ENCODE measurements at places on chromosomes 13 and 19.

DNA sequence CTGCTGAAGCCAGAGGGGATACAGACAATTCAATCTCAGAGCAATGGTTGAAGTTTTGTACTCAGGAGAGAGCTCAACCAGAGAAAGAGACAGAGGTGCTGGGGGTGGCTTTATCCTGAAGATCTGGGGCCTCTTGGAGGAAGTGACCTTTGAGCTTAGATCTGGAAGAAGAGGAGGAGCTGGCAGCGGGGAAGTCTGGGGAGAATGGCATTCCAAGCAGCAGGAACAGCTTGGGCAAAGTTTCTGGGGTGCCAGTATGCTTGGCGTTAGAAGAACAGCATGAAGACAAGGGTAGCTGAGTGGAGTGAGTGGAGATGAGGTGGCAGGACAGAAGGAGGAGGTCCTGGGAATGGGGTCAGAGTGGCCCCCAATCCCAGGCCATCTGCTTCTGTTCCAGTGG lies 11.3 kb downstream of the MAST3 start:
- no peak for DNase-seq

DNA sequence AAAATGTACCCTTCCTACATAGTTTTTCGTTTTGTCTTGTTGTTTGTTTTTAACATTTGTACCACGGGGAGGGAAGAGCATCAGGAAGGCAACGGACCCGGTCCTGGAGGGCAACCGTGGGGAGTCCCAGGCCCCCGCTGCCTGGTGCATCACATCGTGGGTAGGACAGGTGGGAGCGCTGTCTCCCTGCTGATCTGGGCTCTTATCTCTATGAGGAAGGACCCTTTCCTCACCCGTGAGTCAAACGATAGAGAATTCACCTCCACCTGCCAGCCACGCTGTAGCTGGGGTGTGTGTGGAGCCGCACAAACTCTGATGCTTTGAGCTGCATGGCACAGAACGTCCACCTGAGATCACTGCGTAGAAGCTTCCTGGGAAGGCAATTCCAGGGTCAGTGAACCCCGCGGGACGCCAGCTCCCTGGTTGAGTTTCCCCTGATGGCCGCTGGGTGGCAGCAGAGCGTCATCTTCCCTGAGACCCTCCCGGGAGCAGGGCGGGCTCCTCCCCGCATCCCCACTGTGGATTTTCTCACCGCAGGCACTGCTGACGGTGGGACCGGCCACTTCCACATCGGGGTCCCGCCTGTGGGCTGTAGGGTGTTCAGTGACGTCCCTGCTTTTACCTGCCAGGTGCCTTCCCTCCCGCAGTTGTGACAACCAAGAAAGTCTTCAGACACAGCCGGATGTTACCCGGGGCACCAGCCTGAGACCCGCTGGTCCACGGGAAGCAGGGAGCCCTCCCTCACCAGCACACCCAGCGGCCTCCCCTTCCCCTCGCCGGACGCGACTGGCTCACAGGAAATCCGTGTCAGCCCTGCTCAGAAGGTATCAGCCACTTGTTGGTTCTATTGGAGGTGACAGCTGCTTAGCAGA lies 54.7 kb downstream of the ZNF787 start:
- DNase-seq: peak; percentile 56

- DNase-seq: no peak
Measured at GRCh38 chr19:813219-814151, 8.3 kb downstream of the PLPPR3 start.

DNA sequence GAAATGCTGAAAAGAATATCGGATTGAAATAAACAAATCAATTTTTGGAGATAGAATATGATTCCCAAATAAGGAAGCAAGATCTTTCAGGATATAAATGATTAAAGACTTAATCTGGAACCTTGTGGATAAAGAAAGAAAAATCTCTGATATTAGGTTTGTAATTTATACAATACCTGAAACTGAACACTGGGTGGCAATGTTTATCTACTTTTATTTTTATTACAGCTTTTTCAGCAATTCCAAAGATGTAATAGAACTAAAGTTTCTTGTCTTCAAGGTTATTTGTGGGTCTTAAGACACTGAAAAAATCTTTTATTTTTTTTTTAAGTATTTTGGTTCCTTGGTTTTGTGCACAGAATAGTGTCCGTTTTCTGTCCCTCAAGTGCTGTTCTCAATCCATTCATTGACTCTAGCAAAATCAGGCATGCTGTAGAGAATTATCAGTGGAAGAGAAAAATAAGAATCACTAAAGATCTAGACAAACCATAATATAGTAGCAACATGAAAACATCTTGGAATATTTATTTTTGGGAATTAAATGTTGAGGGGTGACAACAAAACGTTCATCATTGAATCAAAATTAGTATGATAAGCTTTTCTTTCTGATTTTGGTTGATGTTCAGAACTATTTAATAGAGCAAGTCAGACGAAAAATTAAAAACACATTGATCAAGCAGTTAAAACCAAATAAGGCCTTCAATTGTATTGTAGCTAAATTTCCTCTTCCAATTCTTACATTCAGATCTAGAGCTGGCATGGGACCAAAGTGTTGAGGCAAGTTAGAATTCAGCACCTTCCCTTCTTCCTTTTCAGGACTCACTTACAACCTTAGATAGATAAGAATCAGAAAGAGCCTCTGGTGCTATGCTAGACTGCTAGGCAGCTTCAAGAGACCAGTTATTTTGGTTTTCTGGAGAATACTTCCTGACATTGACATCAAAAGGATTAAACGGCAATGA lies 704.4 kb upstream of the PCDH20 start:
- peak; percentile 66 for DNase-seq
